ENCODE measurements at places on chromosomes 5 and 9. TPM values are rescaled to one million over a fixed set of nuclear protein-coding genes. Genes with fewer than 3 reads are reported as not detected.

- DNase-seq = no peak
Measured at GRCh38 chr5:175677571-175677970, 19.7 kb downstream of the HRH2 start.

Gene LCN1
- not detected for total RNA-seq

DNA sequence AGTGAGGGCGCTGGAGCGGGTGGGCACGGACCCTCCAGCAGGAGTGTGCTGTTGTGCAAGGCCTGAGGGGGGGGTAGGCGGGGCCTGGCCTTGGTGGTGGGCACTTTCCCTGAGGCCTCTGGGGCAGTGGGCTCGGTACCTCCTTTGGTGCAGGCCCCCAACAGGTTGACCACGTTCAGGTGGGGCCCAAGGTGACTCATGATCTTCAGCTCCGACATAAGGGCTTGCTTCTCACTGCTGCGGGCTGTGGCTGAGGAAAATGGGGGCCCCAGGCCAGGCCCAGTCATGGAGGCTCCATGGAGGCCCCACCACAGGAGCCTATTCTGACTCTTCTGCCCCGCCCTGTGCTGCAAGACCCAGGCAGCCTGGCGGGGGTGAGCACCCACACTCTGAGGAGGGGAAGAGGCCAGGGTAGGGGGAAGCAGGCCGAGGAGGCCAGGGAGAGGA is 31.5 kb downstream of the PDGFRB start:
- DNase-seq = no peak

DNA sequence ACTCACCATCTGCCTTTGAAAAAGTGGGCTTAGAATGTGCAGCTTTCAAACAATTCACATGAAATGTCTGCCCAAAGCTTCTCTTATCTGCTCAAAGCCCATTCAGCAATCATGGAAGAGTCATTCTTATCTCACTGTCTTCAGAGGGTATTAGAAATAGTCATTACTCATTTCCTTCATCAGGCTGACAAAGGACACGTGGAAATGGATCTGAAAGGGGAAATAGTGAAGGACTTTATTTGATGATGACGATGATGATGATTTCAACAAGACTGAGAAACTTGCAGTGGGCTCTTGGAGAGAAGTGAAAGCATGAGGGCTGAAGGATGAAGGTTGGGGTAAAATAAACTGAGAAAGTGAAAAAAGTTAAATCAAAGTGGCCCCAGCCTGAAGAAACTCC is 194.3 kb downstream of the SMARCA2 start:
- DNase-seq = no peak

DNA sequence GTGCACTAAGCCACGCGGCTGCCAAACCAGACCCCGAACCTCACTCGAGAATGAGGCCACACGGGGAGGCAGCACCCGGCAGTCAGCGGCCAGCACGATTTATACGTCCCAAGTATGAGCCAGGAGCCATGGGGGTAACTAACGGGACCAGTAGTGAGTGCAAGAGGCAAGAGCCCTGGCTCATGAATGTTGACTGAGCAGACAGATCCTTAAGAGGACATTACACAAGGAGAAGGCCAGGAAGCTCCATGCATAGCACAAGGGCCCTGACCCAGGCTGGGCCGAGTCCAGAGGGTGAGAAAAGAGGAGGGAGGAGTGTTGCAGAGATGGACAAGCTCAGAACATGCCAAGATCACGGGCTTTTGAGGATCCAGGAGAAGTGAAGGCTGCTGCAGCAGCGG is 58.6 kb upstream of the PHYKPL start:
- no peak for DNase-seq

DNA sequence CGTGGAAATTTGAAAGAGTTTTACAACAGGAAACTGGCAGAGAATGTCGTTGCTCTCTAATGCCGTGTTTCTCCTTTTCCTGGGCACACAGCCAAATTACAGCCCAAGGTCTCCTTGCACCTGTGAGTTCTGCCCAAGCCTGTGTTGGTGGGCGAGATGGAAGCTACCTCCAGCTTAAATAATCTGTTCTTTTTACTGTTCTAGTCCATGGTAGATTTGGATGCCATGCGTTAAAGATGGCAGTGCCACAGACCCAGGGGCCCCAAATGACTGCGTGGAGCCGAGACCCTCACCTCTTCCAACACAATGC is 92.6 kb upstream of the IRX4 start:
- no peak for DNase-seq

Gene HRCT1
- not detected for total RNA-seq

DNA sequence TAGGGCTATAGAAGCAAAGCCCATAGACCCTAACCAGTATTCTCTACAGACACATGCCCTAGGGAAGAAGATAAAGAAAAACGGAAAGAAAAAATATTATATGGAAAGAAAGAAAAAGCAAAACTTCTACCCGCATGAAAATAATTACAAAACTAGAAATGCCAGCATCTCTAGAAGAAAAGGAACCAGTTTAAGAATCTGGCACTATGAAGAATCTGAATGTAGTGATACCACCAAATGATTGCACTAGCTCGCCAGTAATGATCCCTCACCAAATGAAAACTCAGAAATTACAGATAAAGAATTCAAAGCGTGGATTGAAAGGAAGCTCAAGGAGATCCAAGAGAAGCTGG is 341.9 kb upstream of the GRIA1 start:
- no peak for DNase-seq

Gene SLC25A2
- total RNA-seq = 0.74 TPM

- no peak for DNase-seq
Measured at GRCh38 chr9:8365029-8365428, 565.5 kb upstream of the DMAC1 start.

Data from CD4-positive, CD25-positive, alpha-beta regulatory T cell (primary cell).